ENCODE measurements at places on chromosomes 2 and 18.

- DNase-seq: peak; percentile 48
These were observed 35.6 kb downstream of the CEP192 start for GRCh38 chr18:13026583-13027270.

DNA sequence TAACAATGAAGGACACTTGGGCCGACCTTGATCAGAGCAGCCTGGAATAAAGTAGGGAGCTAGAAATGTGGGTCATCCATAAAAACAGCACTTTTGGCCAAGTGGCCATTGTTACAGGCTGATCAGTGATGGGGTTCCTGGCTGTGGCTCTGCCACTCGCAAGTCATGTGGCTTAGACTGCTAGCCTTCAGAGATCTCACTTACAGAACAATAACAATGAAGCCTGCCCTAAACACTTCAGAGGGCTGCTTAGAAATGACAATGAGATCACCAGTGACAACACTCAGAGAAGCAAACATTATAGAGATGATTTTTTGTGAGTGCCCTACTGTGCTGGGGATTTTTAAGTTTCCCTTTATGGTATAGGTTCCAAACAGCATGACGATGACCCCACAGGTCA is 107.9 kb upstream of the LMAN1 start:
- DNase-seq: no peak

DNA sequence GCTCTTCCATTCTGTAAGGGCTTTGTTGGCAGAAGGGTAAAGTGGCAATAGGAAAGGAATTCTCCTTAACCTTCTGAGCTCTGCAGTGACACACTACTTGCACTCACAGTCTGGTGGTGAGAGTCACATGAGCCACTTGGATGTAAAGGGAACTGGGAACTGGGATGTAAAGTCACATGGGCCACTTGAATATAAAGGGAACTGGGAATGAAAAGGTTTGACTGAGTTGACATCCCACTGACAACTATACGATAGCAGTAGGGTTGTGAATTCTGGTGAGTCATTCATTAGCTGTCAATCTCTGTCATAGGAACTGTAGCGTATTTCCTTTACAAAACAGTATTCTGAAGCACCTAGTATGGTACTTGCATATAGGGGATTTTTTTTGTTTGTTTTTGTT is 5.5 kb downstream of the RPE start:
- no peak for DNase-seq

- no peak for DNase-seq
These were observed 80.2 kb downstream of the CTIF start for GRCh38 chr18:48619016-48619415.

- no peak for DNase-seq
These were observed 107.1 kb downstream of the TTN start for GRCh38 chr2:178700136-178700535.

DNA sequence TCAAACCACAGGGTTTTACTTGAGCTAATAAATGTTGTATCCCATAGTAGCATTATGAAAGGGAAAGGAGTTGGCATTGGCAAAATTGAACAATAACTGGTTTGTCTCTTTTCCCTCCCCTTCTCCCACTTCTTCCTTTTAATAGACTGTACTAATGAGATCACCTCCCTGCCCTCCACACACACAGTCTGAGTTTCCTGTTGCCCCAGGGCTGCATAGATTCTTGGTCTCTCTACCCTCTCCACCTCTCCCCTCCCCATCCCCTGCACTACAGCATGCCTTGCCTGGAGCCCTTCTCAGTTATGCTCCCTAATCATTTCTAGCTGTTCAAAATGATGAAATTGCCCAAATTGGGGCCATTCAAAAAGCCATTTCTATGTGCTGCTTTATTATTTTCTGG is 37.2 kb upstream of the NEMP2 start:
- peak; percentile 60 for DNase-seq

DNA sequence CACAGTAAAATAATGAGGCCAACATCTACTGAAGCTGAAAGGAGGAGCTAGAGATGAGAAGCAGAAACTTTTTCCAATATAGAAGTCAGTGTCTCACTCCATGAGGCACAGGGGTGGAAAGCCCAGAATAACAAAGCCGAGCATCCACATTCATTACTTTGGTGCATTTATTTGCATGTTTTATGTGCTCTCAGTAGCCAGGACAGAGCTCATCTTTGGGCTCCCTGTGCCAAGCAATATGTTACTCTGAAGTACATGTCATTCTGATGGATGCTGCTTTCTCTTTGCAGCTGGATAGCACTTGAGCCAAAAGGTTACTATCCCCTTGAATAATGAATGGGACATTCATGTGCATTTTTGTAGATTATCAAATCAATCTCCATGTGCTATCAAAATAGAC is 338.6 kb upstream of the SOX11 start:
- no peak for DNase-seq

DNA sequence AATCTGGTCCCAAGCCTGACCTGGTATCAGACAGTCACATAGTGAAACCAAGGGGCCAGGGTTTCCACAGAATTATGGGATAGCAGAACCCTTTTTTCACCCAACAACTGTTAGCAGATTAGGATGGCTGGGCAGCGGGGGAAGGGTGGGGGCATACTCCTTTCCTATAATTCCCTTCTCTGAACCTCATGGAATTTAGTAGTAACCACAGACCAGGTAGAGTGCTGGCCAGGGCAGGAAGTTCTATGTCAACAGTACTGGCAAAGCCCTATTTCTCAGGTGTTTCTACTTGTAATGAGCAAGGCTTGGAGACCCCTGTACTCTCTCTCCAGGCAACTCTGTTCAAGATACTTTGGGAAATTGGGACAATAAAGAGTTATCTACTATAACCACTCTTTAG is 174.6 kb downstream of the THADA start:
- DNase-seq: no peak

DNA sequence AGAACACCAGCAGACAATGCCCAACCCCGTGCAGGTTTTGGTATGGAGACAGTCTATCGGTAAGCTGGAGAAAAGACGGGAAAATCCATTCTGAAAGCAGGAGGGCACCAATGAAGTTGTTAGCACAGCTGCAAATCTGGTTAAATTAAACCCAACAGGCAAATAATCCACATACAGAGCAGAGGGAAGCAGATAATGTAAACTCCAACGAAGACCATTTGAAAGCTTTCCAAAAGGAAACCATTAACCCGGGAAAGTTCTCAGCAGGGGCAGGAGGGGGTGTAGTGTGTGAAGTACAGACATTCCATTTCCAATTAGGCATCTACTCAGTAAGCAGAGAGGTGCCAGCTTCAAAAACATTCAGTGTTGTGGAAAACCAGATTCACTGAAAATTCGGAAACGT is 10.3 kb downstream of the EDAR start:
- DNase-seq: no peak

Measured in EL (cell line).